Activated naive CD4-positive, alpha-beta T cell treated with anti-CD3 and anti-CD28 coated beads, Interleukin-2, amount 50 U/mL, for 72 hours (primary cell): ENCODE measurements at places on chromosomes 3 and 15. TPM values are rescaled to one million over a fixed set of nuclear protein-coding genes. Genes with fewer than 3 reads are reported as not detected.

The CADM2 gene
- not detected for total RNA-seq

The ANKRD34C gene
- total RNA-seq, result not detected

The SLC38A3 gene
- total RNA-seq, result not detected

The BLM gene
- total RNA-seq, result 79.6 TPM

The ACTC1 gene
- not detected for total RNA-seq

The TCF12 gene
- 55.5 TPM for total RNA-seq

The NEK10 gene
- total RNA-seq, result 0.34 TPM

The SNX22 gene
- 1.7 TPM for total RNA-seq

The CACNA2D3 gene
- not detected for total RNA-seq

The IGF2BP2 gene
- 2.9 TPM for total RNA-seq

The AMT gene
- total RNA-seq, result 4.9 TPM

The TMEM202 gene
- total RNA-seq, result not detected
